ENCODE measurements at places on chromosomes 7 and 10.

DNA sequence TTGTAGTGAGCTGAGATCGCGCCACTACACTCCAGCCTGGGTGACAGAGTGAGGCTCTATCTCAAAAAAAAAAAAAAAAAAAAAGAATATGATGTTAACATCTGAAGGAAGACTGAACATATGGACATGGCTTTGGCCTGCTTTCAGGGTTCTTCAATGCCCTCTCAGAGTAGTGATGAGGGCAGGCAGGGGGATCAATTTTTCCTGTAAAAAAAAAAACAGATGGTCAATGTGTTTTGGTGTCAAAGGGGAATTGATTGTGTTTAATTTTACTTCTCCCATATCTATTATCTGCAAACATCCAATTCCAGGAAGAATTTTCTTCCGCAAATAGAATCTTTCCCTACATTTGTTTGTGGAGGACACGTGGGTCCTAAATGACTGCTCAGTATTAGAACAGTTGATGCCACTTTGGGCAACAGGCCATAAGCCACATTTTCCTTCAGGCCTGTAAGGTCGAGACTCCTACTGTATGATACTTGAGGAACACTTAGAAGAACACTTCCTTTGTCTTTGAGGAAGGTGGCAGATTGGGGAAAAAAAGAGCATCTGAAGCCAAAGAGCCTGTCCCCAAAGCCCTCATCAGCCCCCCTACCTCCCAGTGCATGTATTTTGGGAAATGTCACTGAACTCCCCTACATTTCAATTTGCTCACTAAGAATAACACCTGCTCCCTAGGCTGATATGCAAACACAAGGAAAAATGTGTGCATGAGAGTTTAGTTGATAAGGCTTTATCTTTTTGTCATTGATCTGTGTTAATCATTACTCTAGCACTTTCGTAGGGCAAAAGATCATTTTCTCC is 28.3 kb downstream of the MGAM2 start:
- no peak for DNase-seq

GRCh38 chr7:24442170-24442777 is 131.0 kb upstream of the PALS2 start:
- DNase-seq, result no peak

DNA sequence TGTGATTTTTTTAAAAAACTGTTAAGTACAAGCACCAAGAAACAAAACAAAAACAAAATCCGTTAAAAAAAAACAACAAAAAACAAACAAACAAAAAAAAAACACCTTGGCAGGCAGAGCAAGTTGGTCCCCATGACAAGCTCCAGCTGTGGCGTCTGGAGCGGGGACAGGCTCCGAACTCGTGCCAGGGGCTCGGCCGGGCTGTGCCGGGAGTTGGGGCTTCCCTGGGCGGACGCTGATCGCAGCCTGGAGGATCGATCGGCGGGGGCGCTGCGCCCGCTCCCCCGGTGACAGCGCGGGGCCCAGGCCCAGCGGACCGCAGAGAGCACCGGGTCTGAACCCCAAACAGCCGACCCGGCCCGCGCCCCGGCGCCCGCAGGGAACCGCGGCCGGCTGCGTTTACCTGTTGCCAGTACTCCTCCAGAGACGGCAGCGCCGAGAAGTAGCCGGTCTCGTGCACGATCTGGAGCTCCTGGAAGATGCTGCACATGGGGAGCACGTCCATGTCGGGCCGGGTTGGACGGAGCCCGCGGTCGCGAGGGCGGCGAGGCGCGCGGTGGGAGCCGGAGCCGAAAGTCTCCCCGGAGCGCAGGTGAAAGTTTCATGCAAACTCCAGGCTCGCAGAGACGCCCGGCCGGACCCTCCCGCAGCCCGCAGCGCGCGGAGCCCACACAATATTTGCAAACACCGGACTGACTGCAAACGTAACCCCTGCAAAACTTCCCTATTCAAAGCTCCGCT is at the start of gene KLF6:
KLF6 (minus strand) TSS at position 700 of the 741 bp plus-strand sequence; CDS start at position 505, 195 bp downstream.
- peak; percentile 57 for DNase-seq

- no peak for DNase-seq
These were observed 188.4 kb downstream of the AHR start for GRCh38 chr7:17486835-17487234.

DNA sequence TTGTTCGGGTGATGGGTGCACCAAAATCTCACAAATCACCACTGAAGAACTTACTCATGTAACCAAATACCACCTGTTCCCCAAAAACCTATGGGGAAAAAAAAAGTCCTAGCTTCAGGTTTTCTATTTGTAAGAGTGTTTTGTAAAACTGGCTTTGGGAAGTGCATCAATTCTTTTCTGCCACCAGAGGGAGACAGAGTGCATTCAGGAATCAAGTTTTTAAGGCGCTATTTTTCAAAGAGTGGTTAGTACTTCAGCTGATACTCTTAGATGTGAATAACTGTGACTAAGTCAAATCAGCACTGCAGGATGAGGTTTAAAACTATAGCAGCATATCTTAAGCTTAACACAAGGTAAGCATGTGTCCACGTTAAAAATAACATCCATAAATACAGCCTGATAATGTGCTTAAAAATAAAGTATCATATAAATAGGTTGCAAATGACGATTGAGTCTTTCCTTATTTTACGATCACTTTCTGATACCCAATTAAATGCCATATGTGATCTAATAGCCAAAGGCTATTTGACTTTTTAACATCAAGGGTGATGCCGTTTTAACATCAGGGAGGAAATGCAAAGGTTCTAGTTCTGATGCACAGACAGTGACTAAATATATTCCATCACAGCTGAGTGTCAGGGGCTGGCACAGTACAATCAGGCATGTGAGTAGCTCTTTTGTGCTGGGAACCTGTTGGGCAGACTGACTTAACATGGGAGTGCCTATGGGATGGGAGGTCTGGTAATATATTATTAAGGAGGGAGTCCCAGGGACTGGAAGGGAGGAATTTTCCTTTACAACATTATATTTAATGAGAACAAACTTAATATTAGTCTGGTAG is 10.6 kb upstream of the LYZL2 start:
- peak; percentile 61 for DNase-seq

DNA sequence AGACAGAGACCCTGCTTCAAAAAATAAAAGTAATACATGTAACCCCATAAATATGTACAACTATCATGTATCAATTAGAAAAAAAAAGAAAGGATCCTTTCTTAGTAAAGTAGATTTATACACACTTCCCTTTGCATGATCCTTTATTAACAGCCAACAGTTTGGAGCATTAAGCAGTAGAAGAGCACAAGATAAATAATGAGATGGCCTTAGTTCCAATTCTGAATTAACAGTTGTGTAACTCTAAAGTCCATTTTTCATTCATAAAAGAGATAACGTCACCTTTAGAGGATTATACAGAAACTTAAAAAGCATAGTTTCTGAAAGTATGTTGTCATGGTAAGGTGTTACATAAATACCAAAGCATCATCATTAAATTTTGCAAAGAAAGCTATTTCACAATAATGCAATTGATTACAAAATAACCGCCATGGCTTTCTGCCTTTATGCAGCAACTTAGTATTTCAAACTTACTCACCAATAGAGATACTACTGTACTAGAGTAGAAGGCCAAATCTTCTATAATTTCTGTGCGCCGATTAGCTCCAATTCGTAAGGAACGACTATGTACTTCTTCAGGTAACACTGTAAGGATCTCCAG is 40.3 kb downstream of the TNPO3 start:
- DNase-seq, result no peak

GRCh38 chr10:77625379-77625778 is 12.2 kb downstream of the KCNMA1 start:
- DNase-seq, result no peak

DNA sequence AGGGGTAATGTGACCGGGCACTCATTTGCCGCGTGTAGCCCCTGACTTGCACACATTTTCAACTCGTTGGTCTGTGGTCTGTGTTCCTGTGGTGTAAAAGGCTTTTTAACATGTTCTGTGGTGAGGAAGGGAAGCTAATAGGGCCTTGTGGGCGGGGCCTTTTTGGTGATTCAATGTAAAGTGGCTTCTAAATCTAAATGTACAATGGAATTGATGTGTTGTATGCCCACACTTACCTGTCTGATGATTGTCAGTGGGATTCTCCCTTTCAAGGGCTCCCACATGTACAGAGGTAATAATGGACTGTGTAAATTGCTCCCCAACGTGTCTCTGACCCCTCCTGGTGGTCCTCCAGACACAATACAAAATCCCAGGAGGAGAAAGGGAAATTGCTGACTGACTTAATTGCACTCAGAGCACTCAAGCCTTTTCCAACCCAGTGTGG is 43.1 kb upstream of the GATAD1 start:
- DNase-seq, result no peak

- DNase-seq, result no peak
These were observed 371.8 kb upstream of the KCND2 start for GRCh38 chr7:119900996-119901672.

GRCh38 chr10:82378146-82378545 is 503.2 kb downstream of the NRG3 start:
- peak; percentile 75 for DNase-seq

GRCh38 chr10:15515202-15515601 is 144.1 kb upstream of the FAM171A1 start:
- no peak for DNase-seq

All from kidney tubule cell (primary cell).